ENCODE measurements at places on chromosomes 1 and 21.
A peak's percentile ranks its signal among the peaks of the same experiment; 100 is the strongest.

DNA sequence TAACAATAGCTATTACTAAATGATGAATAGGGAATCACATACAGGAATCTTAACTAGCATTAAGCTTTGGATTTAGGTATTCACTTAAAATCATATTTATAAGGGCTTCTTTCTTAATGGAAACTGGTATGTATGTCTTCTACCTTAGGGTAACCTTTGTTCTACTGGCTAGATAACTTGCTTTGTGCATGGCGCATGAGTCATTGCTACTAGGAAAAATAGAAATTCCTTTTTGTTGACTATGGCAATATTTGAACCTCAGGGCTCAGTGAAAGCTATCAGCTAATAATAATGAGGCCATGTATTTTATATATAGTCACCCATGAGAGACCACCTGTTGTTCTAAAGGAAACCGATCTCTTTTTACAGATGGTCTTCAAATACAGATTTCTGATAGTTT is 72.5 kb downstream of the RPS6KC1 start:
- DNase-seq, result no peak

- no peak for DNase-seq
Measured at GRCh38 chr1:156246241-156246780, 1.5 kb downstream of the PAQR6 start.

DNA sequence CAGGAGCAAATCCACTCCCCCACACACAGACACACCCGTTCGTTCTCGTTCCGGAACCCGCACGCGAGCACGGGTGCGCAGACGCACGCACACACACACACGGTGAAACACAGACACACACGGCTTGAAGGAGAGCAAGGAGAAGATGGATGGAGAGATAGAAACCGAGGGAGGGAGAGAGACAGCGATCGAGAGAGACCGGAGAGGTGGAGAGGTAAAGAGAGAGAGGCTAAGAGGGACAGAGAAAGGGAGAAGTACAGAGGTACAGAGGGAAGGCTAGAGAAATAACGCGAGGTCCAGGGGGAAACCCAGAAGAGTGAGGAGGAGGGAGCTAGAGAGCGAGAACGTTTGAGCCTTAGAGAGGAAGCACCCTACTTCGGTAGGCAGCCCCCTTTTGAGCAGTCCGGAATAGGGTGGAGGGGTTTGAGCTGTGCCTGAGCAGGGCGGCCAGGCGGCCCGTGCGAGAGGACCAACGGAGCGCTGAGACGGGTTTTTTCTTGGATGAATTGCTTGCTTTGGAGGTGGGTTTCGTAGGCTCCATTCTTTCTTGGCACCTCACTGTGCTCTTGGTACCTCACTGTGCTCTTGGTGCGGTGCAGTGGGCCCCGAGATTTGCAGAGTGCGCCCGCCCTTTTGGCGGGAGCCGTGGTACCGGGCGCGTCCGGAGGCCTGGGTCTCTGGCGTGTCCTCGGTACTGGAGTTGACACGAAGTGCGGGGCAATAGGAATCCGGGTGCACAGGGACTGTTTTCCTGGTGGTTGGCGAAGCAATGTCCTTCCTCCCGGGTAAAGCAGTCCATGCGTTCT is 88.4 kb upstream of the RHOU start:
- peak; percentile 20 for DNase-seq

GRCh38 chr1:21322681-21323016 is 32.4 kb upstream of the ECE1 start:
- no peak for DNase-seq

DNA sequence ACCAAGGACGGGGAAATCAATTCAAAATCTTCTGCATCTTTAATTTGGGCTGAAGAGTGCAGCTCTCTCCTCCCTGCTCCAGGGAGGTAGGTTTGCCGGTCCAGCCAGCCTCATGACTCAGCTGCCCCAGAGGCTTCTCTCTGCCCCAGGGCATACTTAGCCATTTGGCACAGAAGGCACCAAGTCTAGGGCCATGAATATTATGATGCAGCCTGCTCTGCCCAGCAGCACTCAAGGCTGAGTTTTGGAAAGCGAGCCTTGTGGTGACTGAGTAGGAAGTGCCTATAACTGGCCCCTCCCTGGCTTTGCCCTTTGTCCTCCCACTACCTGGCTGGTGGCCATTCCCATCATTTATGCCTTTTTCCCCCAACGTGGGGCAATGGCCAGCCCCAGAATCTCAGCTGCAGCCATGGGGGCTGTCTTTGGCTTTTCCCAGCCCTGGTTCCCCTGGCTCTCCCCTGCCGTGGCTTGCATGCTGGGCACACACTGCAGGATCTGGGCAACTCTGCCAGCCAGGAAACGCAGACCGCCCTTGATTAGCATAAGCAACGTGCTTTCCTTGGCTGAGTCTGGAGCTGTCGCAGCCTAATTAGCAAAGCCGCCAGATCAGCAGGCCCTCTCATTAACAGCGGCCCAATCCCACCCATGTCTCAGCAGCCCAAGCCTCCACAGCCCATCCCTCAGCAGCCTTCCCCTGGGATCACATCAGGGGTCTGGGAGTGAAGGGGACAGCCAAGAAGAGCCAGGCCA is 258.6 kb upstream of the TMEM51 start:
- DNase-seq, result no peak

DNA sequence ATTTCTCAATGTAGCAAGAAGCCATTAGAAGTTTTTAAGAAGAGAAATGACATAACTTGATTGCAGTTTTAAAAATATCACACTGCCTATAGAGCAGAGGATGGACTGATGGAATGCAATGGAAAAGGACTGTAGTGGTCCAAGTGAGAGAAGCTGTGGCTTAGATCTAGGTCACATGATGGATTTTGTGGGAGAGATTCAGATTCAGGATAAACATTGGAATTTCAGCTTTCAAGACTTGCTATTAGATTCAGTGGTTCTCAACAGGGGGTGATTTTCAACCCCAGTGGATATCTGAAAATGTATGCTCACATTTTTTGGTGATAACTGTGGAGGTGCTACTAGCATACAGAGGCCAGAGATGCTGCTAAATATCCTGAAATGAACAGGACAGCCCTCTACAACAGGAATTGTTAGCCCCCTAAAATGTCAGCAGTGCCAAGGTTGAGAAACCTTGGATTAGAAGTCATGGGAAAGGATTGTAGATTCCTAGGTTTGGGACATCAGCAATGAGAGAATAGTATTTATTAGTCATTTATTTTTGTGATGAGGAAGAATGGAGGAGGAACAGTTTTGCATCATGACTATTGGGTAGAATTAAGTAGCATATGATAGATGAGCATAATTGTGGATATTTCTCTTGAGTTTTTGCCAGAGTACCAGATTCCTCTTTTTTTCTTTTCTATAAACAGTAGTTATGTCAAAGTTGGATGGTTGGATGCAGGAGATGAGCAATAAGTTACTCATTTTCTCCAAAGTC is 30.1 kb upstream of the KCNK2 start:
- no peak for DNase-seq

GRCh38 chr1:3352299-3352951 is 102.0 kb upstream of the ARHGEF16 start:
- DNase-seq, result no peak

- no peak for DNase-seq
Measured at GRCh38 chr1:51648180-51649109, 31.6 kb downstream of the OSBPL9 start.

DNA sequence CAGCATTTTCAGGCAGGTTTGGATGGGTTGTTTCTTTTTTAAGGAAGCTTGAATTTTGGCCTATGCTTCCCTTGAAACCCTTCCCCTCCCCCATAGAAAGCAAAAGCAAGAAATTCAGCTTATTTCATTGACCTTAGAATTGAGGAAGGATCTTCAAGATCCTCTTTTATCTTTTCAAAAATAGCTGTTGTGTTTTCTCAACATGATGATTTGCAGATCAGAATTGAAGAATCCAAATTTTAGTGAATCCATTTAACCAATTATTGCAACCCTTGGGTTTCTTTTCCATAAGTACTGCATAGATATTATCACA is 73.7 kb downstream of the LRRC8C start:
- no peak for DNase-seq

GRCh38 chr1:29210278-29211085 is 20.3 kb downstream of the MECR start:
- no peak for DNase-seq

GRCh38 chr1:161792740-161793139 is 26.6 kb downstream of the ATF6 start:
- no peak for DNase-seq

DNA sequence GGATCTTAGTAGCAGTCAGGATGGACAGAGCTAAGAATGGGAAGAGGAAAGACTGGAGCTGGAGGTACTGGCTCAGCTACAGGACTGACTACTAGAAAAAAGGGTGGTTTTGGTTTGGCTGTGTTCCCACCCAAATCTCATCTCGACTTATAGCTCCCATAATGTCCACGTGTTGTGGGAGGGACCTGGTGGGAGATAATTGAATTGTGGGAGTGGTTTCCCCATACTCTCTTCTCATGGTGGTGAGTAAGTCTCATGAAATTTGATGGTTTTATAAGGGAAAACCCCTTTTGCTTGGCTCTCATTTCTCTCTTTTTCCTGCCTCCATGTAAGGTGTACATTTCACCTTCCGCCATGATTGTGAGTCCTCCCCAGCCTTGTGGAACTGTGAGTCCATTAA is 466.5 kb upstream of the DEPDC1 start:
- DNase-seq, result no peak

- no peak for DNase-seq
Measured at GRCh38 chr1:9500756-9501754, 38.2 kb upstream of the SLC25A33 start.

DNA sequence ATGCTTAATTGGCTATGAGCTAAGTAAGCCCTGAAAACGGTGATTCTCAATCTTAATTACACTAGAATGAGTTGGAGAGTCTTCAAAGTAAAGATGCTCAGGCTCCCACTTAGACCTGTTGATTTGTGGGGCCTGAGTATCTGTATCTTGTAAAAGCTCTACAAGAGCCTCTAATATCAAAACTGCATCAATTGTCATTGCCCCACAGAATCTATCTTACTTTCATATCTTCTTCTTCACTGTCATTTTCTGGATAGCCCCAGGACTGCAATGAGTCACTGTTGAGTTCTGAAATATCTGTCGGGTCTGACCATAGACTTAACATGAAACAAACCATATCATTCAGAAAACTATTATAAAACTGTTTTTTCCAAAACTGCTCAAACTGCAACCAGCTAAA is 102.8 kb upstream of the SERTAD4 start:
- DNase-seq, result no peak

GRCh38 chr1:181090641-181091126 is 2.2 kb downstream of the IER5 start:
- peak; percentile 31 for DNase-seq

- no peak for DNase-seq
Measured at GRCh38 chr1:193593147-193593885, 406.9 kb upstream of the B3GALT2 start.

DNA sequence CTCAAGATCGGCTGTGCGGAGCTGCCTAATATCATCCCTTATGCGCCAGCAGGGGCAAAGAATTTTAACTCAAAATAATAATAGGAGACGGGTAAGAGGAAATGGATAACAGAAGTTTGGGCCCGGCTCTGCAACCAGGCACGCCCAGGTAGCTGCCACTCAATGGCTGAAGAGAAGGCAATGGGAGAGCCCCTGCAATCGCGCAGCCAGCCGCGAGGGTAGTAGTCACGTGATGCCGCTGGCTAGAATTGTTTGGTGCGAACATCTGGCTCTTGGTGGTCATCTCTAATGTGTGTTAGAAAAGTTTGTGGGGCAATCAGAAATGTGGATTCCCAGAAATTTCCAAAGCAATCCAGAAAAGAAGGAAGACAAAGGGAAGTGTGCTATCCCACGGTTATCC is 12.3 kb downstream of the BARHL2 start:
- DNase-seq, result no peak

GRCh38 chr1:183982172-183982963 is 55.2 kb downstream of the COLGALT2 start:
- no peak for DNase-seq

DNA sequence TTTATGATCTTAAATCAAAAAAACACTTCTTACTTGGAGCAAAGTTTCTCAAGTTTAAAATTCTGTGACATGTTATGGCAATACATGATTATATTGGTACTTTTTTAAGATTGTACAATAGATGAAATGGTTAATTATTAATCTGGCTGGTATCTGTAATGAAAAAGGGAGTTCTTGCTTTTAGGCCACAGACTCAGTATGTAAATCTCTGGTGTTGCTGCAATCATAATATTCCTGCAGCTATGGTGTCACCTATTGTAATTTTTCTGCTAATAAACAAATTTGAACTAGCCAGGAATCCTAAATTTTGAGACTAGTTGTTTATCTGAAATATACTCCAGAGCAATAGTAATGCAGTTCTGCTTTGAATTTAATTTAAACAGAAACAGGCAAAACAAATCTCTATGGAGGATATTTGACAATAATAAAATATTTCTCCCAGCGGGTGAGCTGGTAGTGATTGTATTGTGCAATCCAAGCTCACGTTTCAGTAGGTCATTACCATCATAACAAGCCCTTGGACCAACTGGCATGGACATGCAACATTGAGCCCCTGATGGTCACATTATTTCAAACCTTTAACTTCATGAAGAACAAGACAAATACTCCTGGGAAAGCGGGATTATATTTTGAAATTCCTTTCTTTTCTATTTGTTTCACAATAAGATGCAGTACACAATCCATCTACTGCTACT is 77.2 kb upstream of the USH2A start:
- DNase-seq, result no peak

DNA sequence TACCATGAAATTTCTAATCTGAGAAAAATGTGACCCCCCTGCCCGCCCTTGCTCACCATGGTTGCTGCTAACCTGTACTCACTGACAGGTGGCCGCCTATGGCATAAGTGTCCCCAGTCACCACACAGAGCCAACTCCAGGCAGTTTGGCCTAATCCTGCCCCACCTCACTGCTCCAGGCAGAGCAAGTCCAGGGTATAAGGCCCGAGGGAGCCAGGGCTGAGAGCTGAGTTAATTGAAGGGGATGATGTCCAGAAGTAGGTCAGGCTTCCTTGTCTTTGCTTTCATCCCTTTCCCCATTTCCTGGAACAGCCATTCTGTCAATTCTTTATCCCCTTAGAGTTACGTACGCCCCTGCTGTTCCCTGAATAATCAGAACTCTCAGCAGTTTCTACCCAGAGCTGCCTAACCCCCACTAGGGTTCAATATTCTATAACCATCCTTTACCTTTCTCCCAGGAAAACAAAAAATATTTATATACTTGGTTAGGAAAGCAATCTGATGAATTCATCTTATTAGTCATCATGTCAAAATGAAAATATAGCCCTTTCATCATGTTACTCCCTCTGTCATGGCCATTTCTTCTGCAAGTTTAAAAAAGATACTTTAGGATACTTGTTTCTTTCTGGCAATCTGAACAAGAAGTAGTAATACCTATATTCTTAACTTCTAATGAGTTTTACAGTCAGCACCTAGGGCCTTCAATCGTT is 29.4 kb upstream of the CD101 start:
- no peak for DNase-seq

GRCh38 chr1:24206083-24206464 is 19.0 kb upstream of the IFNLR1 start:
- no peak for DNase-seq

- no peak for DNase-seq
Measured at GRCh38 chr1:55005351-55006140, 6.8 kb downstream of the BSND start.
